ENCODE measurements at places on chromosomes 4 and X.

- DNase-seq: no peak
Measured at GRCh38 chr4:41586675-41587225, 48.8 kb downstream of the LIMCH1 start.

DNA sequence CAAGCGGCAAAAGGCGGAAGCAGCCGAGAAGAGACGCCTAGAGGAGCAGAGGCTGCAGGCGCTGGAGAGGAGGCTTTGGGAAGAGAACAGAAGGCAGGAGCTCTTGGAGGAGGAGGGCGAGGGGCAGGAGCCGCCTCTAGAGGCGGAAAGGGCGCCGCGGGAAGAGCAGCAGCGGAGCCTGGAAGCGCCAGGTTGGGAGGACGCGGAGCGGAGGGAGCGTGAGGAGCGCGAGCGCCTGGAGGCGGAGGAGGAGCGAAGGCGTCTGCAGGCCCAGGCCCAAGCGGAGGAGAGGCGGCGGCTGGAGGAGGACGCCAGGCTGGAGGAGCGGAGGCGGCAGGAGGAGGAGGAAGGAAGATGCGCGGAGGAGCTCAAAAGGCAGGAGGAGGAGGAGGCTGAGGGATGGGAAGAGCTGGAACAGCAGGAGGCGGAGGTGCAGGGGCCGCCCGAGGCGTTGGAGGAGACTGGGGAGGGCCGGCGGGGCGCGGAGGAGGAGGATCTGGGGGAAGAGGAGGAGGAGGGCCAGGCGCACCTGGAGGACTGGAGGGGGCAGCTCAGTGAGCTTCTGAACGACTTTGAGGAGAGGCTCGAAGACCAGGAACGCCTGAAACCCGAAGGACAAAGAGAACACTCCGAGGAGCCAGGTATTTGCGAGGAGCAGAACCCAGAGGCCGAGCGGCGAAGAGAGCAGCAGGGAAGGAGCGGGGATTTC lies 72.9 kb downstream of the AASDH start:
- no peak for DNase-seq

DNA sequence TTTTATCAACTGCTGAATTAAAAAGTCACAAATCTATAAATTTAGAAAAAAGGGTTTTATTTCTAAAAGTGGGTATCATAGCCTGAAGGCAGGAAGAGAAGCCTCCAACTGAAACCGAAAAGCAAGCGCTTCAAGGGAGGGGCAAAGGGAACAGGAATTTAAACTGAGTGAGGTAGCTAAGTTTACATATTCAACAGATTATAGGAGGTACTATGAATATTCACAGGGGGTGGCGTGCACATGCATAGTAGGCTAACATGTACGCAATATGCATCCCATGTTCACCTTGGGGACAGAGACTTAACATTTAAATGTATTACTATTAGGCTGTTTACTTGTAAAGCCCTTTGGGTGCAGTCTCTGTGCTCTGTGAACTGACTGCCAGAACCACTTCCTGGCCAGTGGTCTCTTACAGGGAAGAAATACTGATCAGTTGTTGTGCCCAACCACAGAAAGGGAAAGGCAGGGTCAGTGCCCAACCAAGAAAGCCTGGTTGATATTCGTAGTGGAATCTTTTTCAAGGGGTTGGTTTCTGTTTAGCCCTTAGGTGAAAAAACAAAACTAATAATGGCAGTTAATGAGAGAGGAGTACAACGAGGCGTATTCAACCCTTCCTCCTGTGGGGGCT lies 168.7 kb upstream of the GALNTL6 start:
- no peak for DNase-seq

- DNase-seq: no peak
Measured at GRCh38 chr4:113639326-113639725, 122.2 kb downstream of the CAMK2D start.

DNA sequence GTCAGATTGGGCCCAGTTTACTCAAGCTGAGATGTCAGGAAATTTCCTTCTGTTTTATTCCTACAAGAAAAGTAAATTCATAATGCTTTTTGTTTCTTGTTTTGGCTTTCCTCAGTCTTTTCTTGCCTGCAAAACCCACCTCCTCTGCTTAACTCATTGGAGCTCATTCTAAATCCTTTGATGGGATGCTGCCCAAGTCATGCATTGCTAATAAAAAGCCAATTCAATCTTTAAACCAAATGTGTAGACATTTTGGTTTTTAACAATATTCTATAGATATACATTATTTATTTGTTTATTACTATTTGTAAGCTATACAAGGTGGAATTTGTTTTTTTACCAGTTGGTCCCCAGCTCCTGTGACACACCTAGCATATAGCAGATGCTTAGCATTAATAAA lies 13.2 kb upstream of the PDE5A start:
- DNase-seq: no peak

DNA sequence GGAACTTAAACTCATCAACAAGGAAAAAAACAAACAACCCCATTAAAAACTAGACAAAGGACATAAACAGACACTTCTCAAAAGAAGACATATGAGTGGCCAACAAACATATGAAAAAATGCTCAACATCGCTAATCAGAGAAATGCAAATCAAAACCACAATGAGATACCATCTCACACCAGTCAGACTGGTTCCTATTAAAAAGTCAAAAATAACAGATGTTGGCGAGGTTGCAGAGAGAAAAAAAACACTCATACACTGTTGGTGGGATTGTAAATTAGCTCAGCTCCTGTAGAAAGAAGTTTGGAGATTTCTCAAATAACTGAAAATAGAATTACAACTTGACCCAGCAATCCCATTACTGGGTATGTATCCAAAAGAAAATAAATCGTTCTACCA lies 28.7 kb downstream of the APLN start:
- no peak for DNase-seq

DNA sequence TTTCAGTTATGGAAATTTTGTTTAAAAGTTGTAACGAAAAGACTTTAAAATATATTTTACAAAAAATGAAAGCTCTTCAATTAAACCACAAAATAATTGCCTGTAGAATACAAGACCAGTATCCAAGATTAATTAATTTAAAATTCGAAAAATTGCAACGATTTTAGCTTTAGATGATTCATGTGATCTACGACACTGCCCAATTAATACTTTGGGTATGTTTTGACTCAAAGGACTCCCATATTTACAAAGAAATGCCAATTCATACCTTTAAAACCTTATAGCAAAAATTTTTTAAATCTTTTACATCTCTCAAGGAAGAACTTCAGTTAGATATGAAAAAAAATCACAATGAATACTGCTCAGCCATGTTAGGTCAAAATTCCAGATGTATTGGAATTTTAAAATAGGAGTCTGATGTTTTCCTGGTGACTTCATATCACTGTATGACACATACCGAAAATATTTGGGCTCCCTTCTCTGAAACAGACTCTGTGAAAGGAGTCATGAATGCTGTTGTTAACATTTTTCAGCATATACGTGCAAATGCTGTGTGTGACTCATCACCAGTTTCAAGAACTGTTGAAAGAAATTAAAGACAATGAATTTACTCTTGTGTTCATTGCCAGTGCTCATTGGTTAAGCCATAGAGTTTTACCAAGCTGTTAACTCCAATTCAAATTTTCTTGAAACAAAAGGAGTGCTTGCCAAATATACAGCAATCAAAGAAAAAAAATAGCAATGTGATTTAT lies 13.8 kb upstream of the SMS start:
- DNase-seq: no peak

DNA sequence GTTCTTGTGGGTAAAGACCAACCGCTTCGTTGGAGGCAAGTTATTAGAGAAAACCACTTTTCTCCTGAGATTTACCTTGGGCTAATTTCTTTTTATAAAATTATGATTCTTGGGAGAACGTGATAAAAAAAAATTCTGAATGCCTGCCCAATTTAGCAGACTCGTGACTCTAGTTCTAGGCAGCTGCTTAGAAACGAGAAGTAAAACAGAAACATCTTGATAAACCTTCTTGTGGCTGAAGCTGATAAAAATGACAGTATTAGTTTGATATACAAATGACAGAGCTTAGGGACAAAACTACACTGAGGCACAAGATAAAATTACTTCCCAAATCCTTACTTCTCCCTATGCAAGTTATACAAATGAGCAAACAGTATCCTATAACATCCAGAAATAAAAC lies 458.9 kb upstream of the TEX13C start:
- no peak for DNase-seq

GRCh38 chr4:138983690-138984089 lies 31.9 kb upstream of the NOCT start:
- no peak for DNase-seq

DNA sequence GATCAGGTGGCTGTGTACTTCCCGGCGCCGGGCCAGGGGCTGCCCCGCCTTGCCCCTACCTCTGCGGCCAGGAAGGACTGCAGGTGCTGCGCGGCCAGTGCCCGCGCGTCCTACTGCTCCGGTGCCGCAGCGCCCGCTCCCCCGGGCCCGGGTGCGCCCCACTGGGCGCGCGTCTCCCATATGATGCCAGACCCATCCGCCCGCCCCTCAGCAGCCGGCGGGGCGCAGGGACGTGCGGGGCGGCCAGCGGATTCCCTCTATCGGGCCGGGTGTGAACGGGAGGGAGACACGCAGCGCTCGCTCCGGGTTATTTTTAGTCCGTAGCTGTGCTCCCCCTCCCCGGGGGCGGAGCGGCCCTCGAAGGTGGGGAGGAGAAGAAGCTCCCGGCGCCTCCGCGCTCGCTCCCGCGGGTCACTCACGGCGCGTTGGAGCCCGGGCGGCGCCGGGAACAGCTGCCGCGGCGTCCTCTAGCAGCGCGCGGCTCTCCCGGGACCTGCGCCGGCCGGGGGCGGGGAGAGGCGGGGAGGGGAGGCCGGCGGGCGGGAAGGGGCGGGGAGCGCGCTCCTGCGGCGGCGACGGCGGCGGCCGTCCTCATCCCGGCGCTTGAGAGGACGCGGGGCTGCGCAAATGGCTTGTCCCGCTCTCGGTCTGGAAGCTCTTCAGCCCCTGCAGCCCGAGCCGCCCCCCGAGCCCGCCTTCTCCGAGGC lies 103.6 kb downstream of the UCHL1 start:
- DNase-seq: peak; percentile 67
